ENCODE measurements at places on chromosomes 6 and 20. TPM values are rescaled to one million over a fixed set of nuclear protein-coding genes. Genes with fewer than 3 reads are reported as not detected.
A peak's percentile ranks its signal among the peaks of the same experiment; 100 is the strongest.

DNA sequence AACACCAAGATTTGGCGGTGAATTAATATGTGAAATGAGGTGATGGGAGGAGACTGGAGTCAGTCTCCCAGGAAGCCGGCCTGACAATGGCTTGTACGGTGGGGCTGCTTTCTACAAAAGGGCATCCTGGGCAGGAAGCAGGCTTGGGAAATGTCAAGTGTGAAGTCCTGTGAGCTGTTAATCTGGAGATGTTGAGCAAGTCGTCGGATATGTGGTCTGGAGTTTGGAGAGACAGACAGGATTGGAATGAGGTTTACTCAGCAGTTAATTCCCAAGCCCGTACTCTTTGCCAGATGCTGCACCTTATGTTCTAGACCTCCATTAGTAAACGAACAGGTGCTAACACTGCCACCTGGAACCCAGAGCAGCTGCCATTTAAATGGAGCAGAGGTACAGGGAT, 107.7 kb upstream of the FOXC1 start:
- DNase-seq: no peak

DNA sequence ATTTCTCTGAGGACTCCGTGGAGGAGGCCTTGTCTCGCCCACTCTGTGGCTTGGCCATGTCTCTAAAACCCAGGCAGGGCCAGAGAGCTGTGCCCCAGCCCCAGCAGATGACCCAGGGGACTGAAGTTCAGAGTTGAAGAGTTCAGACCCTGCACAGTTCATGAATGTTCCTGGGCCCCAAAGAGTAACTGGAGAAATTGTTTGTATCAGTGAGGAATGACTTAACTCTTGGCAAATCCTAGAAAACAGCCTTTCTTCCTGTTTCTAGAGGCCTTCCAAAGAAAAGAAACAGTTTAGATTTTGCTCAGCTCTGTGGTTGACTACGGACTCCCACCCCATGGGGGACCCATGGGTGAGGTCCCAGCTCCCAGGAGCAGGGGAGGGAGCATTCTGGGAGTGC, 62.1 kb upstream of the EYA2 start:
- DNase-seq: no peak

PGM3 gene
- 25.2 TPM for total RNA-seq

GRCh38 chr20:15760001-15760621, 813.1 kb downstream of the KIF16B start:
- no peak for DNase-seq

HLA-DRB5 gene
- total RNA-seq: not detected

LY6G6F gene
- total RNA-seq: not detected

KIAA1755 gene
- total RNA-seq: 0.44 TPM

IL20RA gene
- total RNA-seq: 6.0 TPM

GRCh38 chr6:96299525-96299924, 222.1 kb upstream of the UFL1 start:
- no peak for DNase-seq

DNA sequence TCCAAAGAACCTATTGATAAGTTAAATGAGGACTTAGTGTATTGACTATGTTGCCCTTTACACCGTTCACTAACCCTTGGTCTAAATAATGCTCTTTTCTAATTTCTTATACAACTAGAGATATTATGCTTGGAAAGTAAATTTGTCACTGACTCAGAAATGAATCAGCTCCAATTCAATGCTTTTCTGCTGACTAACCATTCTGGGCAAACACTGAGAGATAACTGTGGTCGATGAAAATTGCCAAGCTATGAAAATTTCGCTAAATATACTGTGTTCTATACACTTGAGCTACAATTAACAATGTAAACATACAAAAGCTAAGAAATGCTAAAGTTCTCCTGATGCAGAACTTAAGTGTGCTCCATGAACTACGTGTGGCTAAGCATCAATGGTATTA, 23.1 kb upstream of the FBXO9 start:
- DNase-seq: peak; percentile 97

GRCh38 chr20:57301026-57301425, 28.6 kb upstream of the SPO11 start:
- no peak for DNase-seq

DNA sequence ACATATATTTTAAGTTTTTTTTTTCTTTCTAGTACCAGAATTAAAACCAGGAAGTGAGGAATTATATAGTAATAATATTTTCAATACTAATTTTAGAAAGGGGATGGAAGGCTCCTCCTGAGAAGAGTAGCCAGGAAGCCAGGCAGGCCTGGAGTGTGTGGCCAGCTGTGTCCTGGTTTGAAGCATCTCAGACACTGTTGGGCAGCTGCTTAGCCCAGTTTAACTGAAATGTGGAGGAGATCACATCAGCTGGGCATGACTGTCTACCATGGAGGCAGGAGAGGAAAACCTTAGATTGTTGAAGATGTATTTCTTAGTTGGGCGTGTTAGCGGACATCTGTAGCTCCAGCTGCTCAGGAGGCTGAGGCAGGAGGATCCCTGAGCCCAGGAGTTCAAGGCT, 142.2 kb downstream of the ARID1B start:
- DNase-seq: no peak

GRCh38 chr6:34233867-34234266, 2.8 kb upstream of the HMGA1 start:
- DNase-seq: no peak

DNA sequence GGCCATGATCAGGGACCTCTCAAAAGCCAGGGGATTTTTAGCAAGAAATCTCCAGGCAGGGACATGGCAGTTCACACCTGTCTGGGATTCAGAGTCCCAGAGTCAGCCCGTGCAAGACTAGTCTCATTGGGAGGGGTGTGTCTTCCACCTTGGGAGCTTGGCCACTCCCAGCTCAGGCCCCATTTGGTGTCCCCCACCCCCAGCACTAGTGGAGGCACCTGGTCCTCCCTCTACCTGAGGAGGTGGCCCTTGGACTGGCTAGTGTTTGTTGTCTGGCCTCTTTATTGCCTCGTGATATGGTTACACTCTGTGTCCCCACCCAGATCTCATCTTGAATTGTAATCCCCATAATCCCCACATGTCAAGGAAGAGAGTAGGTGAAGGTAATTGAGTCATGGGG, 140.8 kb upstream of the PHACTR3 start:
- DNase-seq: no peak

RAET1L gene
- 1.1 TPM for total RNA-seq

DNA sequence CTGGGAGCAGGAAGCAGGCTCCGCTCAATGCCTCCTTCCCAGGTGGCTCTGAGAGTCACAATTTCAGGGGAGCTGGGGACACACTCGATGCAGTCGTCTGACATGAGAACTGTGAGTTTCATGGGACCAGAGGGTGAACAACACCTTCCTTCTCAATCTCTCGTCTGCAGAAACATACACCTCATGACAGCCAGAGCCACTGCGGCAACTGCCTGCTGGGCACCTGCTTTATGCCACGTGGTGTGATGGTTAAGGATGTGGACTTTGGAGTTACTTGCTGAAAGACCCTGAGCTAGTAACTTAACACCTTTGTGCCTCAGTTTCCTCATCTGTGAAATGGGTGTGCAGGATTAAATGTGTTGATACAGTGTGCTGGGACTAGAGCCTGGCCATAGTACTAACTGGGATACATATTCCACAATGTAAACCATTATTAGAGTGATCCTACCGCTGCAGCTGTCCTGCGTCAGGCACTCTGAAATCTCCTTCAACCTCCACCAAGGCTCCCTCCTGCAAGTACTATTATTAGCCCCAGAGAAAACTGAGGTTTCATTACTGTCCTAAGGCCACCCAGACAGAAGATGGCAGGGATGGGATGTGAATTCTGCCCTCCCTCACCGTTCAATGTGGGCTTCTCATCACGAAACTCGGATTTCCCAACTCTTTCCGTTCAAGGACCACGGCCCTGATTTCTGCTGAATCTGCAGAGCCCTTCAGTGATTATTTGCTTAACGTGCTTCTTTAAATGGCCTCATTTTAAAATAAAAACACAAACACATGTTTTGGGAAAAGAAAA, 24.4 kb downstream of the SULF2 start:
- DNase-seq: no peak

DNA sequence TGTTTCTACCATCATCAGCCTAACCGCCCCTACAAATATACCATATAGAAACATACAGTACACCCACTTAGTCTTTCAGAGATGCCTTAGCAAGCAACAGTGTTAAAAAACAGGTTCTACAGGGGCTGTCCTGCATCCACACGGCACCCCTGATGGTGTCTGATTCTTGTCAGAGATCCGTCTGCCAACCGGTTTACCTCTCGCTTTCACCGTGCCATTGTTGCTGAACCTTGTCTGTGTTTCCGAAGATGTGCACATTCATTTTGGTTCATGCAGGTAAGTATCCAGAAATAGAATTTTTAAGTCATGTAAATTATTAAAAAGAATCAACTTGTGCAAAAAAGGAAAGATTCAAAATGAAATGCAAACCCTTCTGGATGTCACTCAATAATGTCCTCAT, 52.9 kb downstream of the EPHA7 start:
- no peak for DNase-seq

GRCh38 chr6:43150051-43150751, 20.9 kb upstream of the SRF start:
- DNase-seq: peak; percentile 88

RAB44 gene
- not detected for total RNA-seq

PLCB4 gene
- total RNA-seq: 16.9 TPM

GRCh38 chr6:43095939-43096338, 19.8 kb downstream of the PTK7 start:
- no peak for DNase-seq

TMEM170B gene
- 0.66 TPM for total RNA-seq

- no peak for DNase-seq
Measured at GRCh38 chr20:63057171-63058117, 50.7 kb upstream of the BHLHE23 start.

DNA sequence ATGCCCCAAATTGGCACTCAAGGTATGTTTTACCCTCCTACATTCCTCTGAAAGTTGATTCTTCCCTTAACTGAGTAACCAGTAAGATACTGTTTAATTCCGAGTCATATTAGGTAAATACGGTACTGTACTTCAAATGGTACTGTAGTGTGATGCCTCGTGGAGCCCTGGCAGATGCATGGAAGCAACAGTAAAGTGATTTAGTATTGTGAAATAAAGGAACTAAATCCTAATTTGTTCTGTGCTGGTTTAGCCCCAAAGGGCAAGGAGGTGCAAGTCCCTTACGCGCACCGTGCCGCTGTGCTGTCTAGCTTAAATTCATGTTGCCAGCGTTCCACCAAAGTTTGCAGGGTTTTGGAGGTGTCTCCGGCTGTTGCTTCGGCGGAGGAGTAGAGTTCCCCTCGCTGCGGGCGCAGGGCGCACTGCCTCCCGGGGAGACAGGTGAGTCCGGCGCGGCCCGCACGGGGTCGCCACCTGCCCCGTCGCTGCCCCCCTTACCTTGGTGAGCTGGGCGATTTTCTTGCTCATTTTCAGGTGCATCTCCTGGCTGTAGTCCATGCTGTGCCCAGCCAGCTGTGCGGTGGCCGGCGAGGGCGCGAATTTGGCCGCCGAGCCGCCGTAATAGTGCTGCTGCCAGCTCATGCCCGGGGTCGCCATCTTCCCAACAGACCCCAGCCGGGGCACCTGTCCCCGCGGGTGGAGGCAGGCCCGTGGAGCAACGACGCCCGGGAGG, 655 bp downstream of the FAM184A start:
- peak; percentile 67 for DNase-seq

DNA sequence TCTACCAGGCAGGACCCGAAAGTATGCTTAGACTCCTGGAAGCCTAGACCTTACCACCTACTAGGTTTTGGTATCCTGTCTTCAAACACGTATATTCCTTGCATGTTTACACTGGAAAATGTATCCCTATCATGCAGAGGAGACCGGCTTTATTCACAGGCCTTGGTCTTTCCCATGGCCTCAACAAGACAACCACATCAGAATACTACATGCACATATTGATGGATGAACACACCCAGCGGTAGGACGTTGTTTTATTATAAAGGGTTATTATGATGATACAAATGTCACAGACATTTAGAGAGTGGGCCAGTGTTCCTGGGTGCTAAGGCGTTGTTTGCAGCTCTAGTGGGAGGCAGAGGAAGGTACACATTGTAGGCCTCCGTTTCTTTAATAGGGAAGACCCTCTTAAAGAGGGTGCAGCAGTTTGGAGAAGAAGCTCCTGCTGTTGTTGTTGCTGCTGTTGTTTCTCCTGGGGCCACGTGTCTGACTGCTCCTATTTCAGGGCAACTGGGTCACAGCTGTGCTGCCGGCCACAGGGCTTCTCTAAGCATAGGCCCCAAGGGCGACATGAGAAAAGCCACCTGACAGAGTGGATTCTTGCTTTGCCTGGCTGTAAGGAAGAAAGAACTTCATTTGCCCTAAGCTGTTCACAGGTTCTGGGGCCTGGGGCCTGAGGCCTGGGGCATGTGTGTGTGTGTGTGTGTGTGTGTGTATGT, 98.3 kb upstream of the SASH1 start:
- DNase-seq: no peak

DNA sequence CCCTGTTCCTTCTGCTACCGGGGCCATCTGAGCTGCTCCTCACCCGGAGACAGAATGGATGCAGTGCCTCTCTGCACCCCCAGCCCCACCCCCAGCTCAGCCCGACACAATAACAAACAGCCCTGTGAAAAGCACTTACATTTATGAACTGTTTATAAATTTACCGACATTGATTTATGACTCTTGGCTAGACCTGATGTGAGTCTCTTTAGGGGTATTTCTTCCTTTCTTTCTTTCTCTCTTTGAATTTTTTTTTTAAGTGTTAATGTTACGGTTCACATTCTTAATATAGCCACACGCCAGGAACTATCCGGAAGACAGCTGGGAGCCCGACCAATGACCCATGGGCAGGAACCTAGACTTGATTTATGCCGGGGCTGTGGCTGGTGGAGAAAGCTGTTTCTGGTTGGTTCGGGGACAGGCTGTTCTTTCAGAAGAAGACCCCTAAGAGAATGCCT, 266.3 kb downstream of the CDC5L start:
- no peak for DNase-seq

DNA sequence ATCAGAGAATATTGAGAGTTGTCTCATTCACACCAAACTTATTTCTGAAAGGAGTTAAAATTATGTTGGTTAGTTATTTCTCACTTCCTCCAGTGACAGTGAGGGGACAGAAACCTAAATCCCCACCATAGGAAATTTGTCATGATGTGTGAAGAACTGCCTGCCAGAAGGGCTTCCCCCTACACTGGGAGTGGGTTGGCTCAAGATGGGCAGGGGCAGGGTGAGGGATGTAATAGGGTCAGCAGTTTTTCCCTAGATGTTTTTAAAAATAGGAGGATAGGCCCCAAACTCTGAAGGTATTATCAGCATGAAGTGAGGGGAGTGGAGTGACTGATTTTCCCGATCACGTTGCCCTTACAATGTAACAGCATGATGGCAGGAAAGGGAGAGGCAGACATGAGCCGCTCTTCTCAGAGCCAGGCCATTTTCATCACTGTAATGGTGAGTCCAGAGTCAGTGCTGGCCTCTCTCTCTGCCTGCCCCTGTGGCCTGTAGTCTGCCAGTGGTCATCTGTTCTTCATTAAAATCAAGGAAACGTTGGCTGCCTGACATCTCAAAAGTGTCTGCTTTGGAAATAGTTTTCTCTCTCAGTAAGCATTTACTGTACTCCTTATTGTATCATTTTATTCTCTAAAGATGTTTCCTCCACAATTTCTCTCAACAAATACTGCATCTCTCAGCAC, 59.8 kb upstream of the SYNJ2 start:
- no peak for DNase-seq

TCEA2 gene
- 19.1 TPM for total RNA-seq

- DNase-seq: no peak
Measured at GRCh38 chr6:121904559-121904958, 469.1 kb downstream of the GJA1 start.

IRAK1BP1 gene
- 3.4 TPM for total RNA-seq

GTF2H4 gene
- total RNA-seq: 21.7 TPM

SRSF12 gene
- total RNA-seq: not detected

- DNase-seq: peak; percentile 43
Measured at GRCh38 chr6:26420688-26421171, 18.7 kb downstream of the BTN3A1 start.

GRCh38 chr6:21999012-21999528, 297.8 kb downstream of the PRL start:
- no peak for DNase-seq

Data from PC-3 (cell line).